NCI-H460 (cell line): ENCODE measurements at places on chromosomes 11 and 22. TPM values are rescaled to one million over a fixed set of nuclear protein-coding genes. Genes with fewer than 3 reads are reported as not detected.

- no peak for DNase-seq
These were observed 944 bp downstream of the C11orf86 start for GRCh38 chr11:66976028-66976467.

- DNase-seq: no peak
These were observed 14.9 kb downstream of the TBCEL start for GRCh38 chr11:121038648-121039409.

- no peak for DNase-seq
These were observed 35.8 kb upstream of the CBX6 start for GRCh38 chr22:38907767-38908166.

Gene KIAA1671
- 7.1 and 7.5 TPM in 2 replicates for total RNA-seq

DNA sequence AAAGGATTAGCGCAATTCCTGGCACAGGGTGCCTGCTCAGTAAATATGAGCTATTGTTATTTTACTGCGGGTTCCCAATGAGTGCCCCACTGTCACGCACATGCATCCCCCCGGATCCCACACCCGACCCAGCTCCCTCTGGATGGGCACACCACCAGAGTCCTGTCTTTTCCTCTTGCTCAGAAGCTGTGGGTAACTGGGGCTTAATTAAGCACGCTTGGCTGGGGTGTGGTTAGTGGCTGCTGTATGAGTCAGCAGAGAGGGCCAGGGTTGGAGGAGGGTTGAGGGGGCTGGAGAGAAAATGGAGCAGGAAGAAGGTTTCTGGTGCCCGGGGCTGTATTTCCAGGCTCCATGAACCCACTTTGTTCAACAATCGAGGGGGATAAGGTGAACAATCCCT is 30.3 kb upstream of the NECTIN1 start:
- peak; percentile 1 for DNase-seq

DNA sequence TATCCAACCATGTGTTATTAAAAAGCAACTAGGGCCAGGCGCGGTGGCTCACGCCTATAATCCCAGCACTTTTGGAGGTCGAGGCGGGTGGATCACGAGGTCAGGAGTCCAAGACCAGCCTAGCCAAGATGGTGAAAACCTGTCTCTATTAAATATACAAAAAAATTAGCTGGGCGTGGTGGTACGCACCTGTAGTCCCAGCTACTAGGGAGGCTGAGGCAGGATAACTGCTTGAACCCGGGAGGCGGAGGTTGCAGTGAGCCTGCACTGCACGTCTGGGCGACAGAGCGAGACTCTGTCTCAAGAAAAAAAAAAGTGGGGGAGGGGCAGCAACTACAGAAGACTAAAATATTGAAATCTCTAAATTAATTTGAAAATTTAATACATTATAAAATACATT is 18.4 kb downstream of the CHORDC1 start:
- DNase-seq: no peak
